ENCODE measurements at places on chromosomes 1 and 21.
A peak's percentile ranks its signal among the peaks of the same experiment; 100 is the strongest.

DNA sequence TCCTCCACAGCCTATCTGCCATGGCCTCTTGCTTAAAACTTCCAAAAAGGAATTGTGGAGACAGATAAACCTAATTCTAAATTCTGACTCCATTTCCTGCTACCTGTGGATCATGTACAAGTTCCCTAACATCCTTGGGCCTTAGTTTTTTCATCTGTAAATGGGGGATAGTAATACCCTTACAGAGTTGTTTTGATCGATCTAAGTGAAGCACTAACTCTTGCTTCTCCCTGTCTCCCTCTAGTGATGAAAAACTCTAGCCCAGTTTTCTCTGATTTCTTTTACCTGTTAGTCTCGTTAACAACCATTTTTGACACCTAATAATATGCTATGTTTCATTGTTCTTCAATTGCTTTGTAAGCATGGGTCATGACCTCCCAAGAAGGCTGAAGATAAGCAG, 65.9 kb downstream of the TM2D1 start:
- no peak for DNase-seq

- no peak for DNase-seq
Measured at GRCh38 chr1:87180682-87181081, 148.0 kb upstream of the LMO4 start.

DNA sequence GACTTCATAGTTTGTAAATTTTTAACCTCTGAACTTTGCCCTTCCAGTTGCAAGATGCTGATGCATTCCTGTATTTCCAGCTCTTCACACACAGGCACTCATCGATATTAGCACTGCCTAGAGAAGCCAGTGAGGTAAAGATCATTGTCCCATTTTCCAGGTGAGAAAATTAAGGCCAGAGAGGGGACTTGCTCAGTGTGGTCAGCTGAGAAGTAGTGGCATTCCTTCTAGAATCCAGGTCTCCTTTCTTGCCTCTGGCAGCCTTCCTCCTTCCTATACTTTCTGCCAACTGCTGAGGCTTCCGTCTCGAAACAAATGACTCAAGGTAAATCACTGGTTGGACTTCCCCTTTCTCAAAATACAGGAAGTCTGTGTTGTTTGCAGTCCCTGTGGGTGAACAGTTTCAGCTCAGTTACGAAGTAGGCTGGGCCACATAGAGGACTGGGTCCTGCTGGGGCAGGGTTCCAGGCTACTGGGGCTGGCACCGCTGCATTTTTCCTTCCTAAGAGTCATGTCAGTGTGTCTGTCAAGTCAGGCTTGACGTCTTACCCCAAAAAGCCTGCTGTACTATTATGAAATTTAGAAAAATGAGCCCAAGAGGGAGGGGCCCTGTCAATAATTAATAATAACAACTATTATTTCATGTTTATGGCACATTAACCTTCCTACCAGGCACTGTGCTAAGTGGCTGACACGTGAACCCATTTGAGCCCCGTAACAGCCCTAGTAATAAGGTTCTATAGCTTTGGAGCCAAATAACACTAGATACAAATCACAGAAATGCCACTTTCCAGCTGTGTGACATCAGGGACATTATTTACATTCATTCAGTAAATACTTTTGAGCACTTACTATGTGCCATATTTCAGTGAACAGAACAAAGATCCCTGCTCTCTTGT, 16.6 kb upstream of the RNF19B start:
- no peak for DNase-seq

- peak; percentile 13 for DNase-seq
Measured at GRCh38 chr1:2091611-2092604, 41.7 kb downstream of the PRKCZ start.

DNA sequence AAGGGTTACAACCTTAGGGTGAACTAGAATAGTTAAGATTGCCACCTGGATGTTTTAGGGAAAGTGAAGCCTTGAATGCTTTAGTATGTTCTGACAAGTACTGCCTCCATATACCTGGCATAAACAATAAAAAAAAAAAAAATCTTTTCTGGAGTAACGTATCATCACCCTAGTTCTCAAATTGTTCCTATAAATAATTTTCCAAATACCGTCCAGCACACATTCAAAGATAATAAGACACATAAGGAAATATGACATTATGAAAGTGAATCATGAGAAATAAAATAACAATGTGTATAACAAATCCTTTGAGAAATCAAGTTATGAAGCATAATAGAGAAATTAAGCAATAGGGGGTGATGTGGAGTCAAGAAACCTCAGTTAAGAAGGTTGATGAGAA, 20.6 kb downstream of the C1orf141 start:
- DNase-seq = no peak

DNA sequence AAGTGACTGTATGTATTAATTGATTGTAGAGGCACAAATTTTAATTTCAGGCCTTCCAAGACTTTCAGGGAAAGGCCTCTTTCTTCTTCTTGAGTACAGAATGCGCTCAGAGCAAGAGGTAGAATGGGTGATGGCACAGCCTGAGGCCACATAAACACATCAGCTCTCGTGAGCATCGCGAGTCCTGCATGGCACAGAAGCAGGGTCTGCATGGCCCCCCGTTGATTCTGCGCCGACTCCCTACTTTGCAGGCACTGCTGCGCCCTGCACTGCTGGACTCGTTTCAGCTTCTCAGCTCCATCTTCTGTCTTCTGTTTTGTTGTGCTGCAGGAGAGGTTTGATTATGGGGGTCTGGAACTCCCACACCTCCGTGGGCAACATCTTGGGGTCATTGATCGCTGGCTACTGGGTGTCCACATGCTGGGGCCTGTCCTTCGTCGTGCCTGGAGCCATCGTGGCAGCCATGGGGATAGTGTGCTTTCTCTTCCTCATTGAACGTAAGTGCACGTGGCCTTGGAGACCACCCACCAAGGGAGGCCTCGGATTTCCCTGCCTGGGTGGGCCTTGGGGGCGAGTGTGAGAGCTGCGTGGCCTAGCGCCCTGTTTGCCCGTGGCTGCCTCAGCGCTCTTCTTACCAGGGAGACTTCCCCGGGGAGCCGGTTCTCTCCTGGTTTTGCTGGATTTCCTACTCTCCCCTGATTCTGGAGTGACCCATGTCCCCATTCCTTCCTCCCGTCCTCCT, 29.6 kb downstream of the SLC37A1 start:
- no peak for DNase-seq

GRCh38 chr1:175221557-175222175, 29.1 kb upstream of the KIAA0040 start:
- no peak for DNase-seq

DNA sequence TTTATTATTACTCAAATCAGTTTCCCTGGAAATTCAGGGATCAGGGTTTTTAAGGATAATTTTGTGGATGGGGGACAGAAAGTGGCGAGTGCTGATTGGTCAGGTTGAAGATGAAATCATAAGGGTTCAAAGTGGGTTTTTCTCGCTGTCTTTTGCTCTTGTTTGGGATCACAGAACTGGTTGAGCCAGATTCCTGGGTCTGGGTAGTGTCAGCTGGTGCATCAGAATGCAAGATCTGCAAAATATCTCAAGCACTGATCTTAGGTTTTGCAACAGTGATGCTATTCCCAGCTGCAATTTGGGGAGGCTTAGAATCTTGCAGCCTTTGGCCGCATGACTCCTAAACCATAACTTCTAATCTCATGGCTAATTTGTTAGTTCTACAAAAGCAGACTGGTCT, 9.3 kb downstream of the CHI3L2 start:
- DNase-seq = no peak

GRCh38 chr1:223207293-223208066, 64.4 kb upstream of the TLR5 start:
- no peak for DNase-seq

Measured in stimulated activated CD8-positive, alpha-beta memory T cell treated with anti-CD3 and anti-CD28 coated beads, Interleukin-15, amount 100 ng/mL, for 24 hours (primary cell).